WTC11 (cell line): ENCODE measurements at places on chromosomes 3 and 15.

- no peak for DNase-seq
These were observed 233.2 kb downstream of the CPNE4 start for GRCh38 chr3:131801566-131801965.

DNA sequence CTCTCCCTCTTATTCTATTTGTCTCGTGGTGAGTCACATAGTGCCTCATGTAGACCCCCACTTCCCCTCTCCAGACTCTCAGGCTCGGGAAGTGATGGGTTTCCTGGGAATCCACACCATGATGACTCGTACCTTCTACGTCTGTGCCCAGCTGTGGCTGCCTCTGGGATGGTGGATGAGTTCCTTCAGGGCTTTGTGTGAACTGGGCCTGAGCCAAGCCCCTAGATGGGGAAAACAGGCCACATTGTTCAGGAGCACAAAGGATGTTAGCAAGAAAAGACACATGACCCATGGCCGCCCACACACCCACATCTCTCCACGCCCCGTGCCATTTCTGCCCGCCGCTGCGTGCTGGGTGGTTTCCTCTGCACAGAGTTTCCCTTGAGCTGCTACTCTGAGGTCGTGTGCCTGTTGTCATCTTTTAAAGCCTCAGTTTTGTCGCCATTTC, 10.5 kb downstream of the ISG20 start:
- DNase-seq, result no peak

- DNase-seq, result no peak
These were observed 8.7 kb downstream of the ADPGK start for GRCh38 chr15:72774696-72775383.

DNA sequence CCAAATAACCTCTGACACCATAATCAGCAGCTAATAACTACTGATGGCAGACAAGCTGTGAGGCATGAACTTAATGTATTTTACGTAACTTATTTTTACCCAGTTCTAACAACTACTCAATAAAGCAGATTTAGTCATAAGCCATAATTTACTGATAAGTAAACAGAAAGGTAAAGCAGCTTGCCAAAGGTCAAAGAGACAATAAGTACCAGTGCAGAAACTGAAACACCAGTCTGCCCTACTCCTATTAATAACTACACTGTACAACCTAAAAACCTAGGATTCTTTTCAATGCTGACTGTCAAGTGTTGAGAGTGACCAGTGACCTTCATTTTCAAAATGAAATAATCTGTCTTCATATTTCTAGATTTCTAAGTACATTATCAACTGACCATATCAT, 152.2 kb downstream of the NR2E3 start:
- no peak for DNase-seq

DNA sequence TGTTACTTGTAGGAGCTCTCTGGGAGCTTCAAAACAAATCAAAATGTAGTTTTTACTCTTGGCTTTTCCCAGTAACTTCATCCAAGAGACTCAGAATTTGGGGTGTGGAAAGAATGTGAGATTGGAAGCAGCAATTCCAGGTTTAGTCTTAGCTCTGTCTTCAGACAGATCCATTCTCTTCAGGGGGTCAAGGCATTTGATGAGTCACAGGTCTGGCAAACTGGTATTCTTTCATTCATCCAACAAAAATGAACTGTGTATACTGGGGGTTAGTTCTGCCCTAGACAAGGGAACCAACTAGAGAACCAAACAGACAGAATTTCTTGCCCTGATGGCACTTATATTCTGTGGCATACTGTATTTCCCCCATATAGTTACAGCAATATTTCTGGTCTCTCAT, 36.3 kb upstream of the CADPS start:
- no peak for DNase-seq

GRCh38 chr3:61665987-61666386, 104.6 kb downstream of the PTPRG start:
- DNase-seq, result no peak

- no peak for DNase-seq
These were observed 127.3 kb downstream of the TGFBR2 start for GRCh38 chr3:30733696-30734095.

DNA sequence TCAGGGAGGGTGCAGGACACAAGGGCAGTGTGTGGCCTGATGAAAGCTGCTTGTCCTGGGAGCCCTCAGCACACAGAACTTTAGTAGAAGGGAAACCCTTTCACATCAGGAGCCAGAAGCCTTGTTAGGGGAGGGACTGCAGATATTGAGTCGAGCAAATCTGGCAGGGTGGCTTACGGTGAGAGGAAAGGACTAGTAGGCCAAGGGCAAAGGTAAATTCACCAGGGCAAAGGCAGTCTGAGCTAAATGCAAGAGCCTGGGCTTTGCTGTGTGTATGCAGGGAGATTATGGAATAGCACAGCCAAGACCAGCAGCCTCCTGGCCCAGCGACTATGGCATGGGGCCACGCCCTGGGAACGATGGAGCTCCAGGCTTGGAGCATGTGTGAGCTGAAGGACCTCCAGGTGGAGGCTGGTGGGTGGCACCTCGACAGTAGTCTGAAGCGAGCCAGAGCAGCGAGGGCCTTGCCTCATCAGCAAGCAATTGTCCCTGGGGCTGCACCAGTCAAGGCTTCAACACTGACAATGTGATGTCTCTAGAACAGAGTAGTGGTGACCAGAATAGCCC, 76.1 kb downstream of the CCR1 start:
- DNase-seq, result no peak

DNA sequence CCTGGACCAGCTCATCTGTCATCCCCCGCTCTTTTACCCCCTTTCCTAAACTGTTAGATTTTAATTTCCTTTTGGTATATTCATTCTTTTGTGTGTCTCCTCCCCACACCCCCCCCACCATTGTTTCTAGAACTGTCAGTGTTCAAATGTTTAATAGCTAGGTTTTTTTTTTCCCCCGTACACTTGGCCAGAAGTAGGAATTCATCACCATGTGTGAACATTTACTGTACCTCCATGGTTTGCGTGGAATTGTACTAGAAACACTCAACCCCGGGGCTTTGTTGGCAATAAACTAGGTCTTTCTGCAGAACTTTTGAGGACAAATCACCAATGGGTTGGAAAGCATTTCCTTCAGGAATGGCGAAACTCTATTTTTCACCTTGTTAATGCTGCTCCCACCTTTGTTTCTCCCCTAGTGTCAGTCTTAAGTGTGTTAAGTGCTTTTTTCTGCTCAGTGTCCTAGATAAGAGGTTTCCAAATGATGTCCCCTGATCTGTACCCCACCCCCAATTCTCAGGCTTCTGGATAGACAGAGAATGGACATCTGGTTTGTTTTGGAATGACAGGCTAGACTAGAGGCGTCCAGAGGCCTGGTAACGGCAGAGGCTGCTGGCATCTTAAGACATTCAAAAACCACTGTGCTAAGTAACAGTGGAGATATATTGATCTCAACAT, 76.8 kb downstream of the SMAD3 start:
- DNase-seq, result no peak

- no peak for DNase-seq
These were observed 195.3 kb downstream of the FEZF2 start for GRCh38 chr3:62178032-62178431.

DNA sequence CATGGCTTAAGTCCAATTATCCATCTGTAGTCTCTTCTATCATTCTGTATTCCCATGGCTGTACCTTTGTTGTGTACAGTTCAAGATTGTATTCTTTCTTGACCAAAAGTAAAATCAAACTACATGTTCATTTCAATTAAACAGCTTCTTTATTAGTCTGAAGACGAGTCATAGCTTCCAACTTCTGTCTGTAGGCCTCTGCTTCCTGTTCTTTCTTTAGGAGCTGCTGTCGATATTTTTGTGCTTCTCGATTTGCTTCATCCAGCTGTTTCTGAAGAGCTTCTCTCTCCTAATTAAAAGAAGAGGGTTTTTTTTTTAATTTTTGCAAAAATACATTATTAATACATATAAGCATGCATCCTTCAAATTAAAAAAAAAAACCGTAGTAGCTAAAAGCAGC, 13.0 kb upstream of the HDC start:
- DNase-seq, result no peak
